ENCODE measurements at places on chromosomes 7 and 10.

- DNase-seq, result no peak
Observed at GRCh38 chr7:132793474-132793873, 217.2 kb upstream of the PLXNA4 start.

GRCh38 chr10:19119191-19119590 is 70.6 kb downstream of the MALRD1 start:
- DNase-seq, result no peak

- DNase-seq, result no peak
Observed at GRCh38 chr7:44772867-44773266, 23.6 kb upstream of the PPIA start.

DNA sequence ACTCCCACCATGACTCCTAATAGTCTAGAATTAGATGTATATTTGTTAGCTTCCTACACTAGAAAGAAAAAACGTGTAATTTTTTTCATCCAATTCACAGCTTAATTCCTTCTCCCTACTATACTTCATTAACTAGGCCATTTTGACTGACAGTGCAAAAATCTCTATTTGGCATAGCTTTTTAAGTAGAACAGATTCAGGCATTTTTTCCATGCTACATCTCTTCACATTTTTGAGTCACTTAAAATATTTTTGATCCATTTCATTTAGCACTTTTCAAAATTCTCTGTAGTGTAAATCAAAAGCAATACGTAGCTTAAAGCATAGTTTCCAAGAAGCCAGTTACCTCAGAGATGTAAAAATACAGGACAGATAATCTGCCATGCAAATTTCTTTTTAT is 391.1 kb upstream of the NPVF start:
- DNase-seq, result no peak

- no peak for DNase-seq
Observed at GRCh38 chr7:83984076-83984475, 210.5 kb downstream of the SEMA3A start.

DNA sequence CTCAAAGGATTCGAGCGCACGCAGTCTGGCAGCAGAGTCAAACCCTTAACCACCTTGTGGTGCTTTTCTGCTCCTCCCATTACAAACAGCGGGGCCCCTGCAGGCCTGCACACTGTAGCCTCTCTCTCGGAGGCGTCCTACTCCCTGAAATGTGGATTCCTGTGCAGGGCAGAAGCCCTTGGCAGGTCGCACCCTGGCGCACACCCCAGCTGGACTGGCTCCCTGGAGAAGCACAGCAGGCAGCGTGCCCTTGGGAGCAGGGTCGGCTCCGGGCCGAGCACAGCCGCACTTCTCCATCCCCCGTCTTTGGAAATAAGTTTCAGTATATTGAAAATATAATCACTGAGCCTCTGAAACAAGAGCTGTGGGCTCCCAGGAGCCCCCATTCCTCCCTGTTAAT is 144.1 kb downstream of the C10orf105 start:
- DNase-seq, result no peak

DNA sequence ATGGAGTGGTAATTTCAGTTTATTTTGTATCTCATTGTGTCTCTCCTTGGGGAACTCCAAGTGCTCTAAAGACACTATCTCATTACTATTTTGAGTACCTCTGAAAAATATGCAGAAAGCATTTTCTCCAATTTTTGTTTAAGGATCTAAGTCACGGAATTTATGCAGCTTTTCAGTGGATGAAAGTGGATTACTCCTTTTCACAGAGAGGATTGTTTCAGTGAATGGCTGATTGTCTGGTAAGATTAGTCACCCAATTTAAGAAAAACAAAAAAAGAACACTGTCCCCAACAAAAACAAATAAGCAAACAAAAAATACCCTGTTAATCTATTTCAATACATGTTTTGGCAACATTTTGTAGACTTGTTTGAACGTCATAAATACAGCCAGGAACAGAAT is 338.3 kb upstream of the TEX47 start:
- DNase-seq, result no peak

- DNase-seq, result no peak
Observed at GRCh38 chr7:86969865-86970264, 89.6 kb downstream of the ELAPOR2 start.

- DNase-seq, result no peak
Observed at GRCh38 chr10:127922206-127922605, 15.3 kb downstream of the PTPRE start.

DNA sequence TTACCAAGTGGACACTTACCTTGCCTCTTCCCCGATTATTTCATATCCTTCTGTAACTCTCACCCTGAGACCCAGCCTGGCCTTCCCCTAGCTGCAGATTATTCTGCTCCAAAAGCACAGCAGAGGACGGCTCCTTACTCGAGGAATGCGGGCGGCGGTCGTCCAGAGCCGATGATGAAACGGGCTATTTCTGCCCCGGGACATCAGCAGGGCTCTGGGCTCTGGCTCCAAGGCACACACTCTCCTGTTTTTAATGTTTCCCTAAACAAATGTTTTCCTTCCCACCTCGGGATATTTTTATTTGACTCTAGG is 343 bp upstream of the C10orf71 start:
- no peak for DNase-seq

GRCh38 chr10:12027539-12027938 is 15.1 kb downstream of the UPF2 start:
- DNase-seq, result no peak

DNA sequence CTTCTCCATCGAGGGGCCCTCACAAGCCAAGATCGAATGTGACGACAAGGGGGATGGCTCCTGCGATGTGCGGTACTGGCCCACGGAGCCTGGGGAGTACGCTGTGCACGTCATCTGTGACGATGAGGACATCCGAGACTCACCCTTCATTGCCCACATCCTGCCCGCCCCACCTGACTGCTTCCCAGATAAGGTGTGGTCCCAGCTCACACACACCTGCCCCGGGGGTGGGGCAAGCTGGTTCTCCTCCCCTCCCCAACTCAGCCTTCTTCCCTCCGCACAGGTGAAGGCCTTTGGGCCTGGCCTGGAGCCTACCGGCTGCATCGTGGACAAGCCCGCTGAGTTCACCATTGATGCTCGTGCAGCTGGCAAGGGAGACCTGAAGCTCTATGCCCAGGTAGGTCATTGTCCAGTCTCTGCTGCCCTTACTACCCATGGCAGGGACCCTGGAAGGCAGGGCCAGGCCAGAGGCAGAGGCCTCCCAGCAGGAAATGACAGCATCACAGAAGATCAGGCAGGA is 11.0 kb downstream of the FLNC start:
- DNase-seq, result no peak

DNA sequence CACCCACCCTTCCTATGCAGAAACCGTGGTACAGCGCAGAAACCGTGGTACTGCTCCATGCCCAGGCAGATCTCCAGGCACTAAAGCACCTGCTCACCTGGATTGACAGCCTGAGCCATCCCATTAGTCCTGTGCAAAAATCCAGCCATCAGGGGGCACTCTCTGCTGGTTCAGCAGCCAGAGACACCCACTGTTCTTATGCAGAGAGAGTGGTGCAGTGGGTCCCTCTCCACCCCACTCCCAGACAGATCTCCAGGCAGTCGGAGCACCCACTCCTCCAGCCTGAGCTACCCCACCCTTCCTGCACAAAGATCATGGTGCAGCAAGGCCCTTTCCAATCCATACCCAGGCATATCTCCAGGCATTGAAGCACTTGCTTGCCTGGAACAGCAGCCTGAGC is 219.8 kb downstream of the CTNNA3 start:
- DNase-seq, result no peak

GRCh38 chr7:127819975-127820731 is 168.2 kb downstream of the SND1 start:
- no peak for DNase-seq

DNA sequence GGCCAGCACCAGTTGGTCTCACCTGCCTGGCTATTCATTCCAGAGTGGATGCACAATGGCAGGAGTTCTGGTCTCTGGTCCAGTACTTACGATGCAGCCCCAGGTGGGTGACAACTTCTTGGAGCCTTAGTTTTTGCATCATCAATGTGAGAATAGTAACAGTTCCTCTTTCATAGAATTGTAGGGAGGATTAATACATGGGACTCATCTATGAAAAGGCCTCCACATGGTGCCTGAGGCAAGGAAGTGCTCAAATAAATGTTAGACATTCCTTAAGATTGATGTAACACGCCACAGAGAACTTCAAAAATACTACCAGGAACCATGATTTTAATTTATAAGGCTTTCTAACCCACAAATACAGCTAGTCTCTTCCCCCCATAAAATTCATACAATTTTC is 120.1 kb upstream of the CHST15 start:
- no peak for DNase-seq

- DNase-seq, result no peak
Observed at GRCh38 chr7:74003621-74004020, 24.4 kb upstream of the ELN start.

GRCh38 chr10:58027426-58027825 is 240.3 kb downstream of the IPMK start:
- no peak for DNase-seq

- peak; percentile 67 for DNase-seq
Observed at GRCh38 chr7:151851145-151851751, 25.7 kb downstream of the PRKAG2 start.

Measured in activated CD8-positive, alpha-beta memory T cell treated with anti-CD3 and anti-CD28 coated beads, Interleukin-2, amount 50 U/mL, for 48 hours (primary cell).